ENCODE measurements at places on chromosomes 13 and 19.

GRCh38 chr13:20815464-20815863, 41.7 kb upstream of the EEF1AKMT1 start:
- no peak for DNase-seq

- peak; percentile 9 for DNase-seq
Measured at GRCh38 chr13:42355092-42355485, 83.1 kb downstream of the AKAP11 start.

DNA sequence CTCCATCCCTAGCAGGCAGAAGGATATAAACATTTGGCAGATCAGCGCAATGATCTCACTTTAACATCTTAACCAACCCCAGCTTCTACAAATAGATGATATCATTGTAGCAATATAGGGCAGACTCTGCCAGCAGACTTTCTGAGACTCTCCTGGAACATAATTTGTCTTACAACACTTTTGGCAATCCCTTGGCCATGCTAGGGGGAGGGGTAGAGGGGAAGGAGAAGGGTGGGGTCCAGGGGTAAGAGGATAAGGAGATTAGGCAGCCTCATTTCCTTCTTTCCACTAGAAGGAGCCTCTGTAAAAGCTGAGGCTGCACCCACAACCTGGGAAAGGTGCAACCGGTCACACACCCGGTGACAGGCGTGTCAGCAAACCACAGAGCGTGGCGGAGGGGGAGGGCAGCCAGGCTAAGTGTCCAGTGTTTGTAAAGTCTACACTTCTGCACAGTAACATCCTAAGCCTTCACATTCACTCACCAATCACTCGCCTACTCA, 8.7 kb upstream of the UBAC2 start:
- no peak for DNase-seq

DNA sequence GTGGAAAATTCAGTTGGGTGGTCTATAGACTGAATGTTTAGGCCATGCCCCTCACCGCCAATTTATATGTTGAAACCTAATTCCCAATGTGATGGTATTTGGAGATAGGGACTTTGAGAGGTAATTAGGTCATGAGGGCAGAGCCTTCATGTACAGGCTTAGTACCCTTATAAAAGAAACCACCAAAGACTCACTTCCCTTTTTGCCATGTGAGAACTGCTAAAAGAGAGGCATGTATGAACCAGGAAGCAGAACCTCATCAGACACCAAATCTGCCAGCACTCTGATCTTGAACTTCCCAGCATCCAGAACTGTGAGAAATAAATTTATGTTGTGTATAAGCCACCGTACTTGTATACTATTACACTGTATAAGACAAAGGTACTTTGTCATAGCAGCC, 40.6 kb downstream of the UQCRFS1 start:
- DNase-seq: no peak

DNA sequence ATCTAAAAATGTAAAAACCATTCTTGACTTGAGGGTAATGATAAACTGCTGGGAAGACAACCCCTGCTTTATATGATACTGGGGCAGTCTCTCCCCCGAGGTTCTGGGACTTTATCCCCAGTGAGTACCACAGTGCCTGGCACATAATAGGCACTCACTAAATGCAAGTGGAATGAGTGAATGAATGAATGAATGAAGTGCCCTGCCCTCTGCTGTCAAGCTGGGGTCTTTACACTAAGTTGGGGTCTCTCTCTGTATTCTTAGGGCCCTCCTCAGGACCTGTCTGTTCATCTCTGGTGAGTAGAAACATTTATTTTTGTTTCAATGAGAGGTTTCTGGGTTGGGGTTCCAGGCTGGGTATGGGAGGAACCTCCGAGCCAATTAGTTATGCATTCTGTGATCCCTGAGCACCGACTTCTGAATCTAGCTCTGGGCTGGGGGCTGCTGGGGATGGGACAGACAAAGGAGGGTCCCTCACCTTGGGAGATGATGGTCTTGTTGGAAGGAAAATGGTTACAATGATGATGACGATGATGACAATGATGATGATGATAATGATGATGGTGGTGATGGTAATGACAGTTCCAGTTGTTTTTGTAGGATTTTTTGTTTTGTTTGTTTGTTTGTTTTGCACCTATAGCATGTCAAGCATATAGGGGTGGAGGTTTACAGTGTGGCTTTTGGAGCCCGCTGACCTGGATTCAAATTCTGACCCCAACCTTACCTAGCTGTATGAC, 44.3 kb upstream of the ADGRE1 start:
- no peak for DNase-seq

DNA sequence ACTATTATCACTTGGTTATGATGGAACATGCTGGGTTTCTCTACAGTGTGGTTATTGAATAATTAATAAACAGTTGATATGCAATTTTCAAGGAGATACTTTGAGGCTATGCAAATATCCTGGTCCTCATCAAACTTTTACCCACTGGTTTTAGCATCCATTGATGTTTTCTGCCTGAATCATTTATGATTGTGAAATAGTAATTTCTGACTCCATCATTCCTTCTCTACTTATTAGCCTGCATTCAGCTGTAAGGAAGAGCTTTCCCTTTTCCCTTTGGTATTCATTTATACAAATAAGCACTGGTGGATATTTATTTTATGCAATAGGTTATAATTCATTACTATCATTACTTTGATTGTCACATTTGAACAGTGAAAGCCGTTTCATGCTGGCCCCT, 13.9 kb upstream of the DNAJC15 start:
- no peak for DNase-seq

GRCh38 chr19:17058236-17058635, 17.0 kb downstream of the HAUS8 start:
- no peak for DNase-seq

GRCh38 chr13:28022848-28023518, 34.5 kb upstream of the URAD start:
- no peak for DNase-seq

DNA sequence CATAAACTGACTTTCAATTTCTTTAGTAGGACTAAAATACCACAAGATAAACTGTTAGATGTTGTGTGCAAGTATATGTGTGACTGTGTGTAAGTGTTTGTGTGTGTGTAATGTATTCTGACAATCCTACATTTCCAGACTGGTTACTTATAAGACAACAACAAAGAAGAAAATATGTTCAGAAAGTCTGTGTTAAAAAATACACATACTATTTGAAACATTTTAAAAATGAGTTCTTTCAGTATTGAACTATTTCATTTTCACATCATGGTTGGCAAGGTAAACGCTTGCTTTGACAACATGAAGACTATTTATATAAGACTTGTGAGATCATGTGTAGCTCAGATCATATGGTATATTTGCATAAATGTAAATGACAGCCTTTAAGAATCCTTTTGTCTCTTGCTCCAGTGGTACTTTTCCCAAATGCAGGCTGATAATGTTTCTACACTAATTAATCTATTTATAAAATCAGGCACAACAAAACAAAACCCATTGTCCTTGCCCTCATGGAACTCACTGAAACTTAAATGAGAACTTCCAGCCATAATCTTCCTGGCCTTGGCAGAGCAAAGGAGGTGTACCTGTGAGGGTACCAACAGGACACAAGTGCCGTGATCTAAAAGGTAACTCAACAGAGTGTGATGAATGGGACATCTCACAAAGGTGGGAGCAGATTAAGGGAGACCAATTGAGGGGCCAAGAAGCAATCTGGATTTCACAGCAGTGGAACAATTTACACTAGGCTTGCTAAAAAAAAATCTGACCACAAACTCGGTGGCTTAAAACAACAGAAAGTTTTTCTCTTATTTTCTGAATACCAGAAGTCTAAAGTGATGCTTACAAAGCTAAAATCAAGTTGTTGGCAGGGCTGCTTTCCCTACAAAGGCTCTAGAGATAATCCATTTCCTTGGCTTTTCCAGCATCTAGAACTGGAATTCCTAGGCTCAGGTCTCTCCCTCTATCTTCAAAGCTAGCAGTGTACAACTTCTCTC, 349.0 kb downstream of the TBC1D4 start:
- DNase-seq: no peak

- DNase-seq: peak; percentile 76
Measured at GRCh38 chr19:33521480-33522370, at the start of gene PEPD. TSS of gene PEPD (minus strand) at chr19:33521791. CDS start at chr19:33521760, 31 bp downstream.

DNA sequence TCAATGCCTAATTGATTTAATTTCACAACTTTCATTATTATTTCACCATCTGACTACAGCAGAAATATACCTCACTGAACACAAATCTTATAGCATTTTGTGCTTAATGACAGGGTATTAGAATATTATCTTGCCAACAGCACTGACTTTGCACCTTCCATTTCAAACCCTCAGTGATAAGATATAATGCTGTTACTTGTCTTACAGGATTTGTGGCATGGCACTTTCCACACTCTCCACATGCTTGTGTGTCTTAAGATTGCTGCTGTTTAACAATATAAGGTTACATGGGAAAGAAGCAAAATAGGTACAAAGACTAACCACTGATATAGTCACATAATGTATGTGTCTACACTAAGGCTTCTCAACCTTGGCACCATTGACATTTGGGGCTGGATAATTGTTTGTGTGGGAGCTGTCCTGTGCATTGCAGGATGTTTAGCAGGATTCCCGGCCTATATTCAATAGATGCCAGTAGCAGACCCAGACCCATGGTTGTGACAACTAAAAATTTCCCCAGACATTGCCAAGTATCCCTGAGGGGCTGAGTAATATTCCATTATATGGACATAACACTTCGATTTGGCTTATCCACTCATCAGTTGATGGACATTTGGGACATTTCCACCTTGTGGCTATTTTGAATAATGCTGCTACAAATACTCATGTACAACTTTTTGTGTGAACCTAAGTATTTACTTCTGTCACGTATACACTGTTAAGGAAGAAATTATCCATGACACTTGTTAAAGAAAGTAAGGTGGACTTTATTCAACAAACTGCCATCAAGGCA, 5.7 kb upstream of the DIAPH3 start:
- DNase-seq: no peak

- DNase-seq: no peak
Measured at GRCh38 chr13:34343413-34343940, 525.5 kb downstream of the RFC3 start.

DNA sequence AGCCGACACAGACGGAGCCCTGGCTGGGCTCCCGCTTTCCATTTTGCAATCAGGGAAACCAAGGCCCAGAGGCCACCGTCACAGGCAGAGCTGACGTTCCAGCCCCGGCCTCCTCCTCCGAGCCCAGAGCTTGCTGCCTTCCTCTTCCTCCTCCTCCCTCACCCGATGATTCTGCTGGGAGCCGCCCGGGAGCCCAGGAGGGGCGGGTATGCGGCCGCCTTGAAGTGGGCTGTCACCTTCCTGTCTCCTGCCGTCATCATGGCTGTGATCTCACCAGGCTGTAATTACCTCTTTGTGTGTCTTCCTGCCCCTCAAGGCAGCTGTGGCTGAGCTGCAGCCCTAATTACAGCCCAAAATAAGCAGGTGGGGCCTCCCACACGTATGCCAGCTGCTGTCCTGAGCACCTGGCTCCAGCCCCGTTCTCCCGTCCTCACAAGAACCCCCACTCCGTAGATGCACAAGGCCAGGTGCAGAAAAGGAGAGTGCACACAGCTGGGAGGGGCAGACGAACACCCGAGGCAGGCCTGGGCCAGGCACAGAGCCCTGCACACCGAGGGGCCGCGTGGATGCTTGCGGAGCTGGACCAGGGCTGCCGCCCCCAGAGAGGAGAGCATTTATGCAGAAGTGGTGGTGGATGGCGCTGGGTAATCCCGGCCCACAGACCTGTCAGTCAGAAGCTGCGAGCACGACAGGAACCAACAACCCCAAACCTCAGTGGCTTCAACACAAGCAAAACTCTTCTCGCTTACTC, 4.0 kb downstream of the TPGS1 start:
- DNase-seq: peak; percentile 89

DNA sequence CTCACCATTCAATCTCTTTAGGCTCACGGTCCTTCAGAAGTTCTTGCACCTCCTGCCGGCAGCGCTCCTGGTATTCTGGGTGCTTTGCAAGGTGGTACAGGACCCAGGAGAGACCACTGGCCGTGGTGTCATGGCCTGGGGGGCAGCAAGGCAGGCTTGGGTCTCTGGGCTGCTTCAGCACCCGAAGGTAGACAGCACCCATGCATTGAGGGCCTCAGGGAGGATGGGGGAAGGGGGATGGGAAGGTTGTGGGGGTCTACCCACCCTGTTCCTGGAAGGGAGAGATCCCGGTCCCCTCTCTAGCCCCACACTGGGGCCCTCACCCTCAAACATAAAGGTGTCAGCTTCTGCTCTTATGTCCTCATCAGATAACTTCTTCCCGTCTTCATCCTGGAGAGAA, 12.0 kb downstream of the CYP4F2 start:
- no peak for DNase-seq

- DNase-seq: no peak
Measured at GRCh38 chr13:59877933-59878332, 285.8 kb downstream of the DIAPH3 start.

- DNase-seq: no peak
Measured at GRCh38 chr13:37429976-37430375, 168.6 kb downstream of the POSTN start.

GRCh38 chr19:48741129-48741999, 954 bp upstream of the RASIP1 start:
- no peak for DNase-seq

DNA sequence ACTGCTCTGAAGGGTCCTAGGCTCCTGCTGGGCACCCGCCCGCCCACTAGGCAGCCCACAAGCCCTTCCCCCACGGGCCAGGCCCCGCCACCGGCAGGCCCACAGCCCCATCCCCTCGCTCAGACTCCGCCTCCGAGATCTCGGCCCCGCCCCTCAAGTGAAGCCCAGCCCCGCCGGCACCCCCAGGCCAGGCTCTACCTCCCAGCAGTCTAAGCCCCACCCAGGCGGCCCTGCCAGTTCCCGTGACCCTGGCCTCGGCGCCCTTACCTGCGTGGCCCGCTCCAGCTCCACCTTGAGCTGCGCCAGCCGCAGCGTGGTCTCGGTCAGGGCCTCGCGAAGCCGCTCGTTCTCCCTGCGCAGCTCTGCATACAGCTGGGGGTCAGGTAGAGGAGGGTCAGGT, 16.3 kb downstream of the EPS8L1 start:
- DNase-seq: no peak

- DNase-seq: no peak
Measured at GRCh38 chr13:47853236-47853635, 147.8 kb downstream of the SUCLA2 start.

GRCh38 chr13:65154661-65155447, 2075.3 kb downstream of the PCDH9 start:
- no peak for DNase-seq

GRCh38 chr13:51785712-51786424, 18.1 kb downstream of the DHRS12 start:
- DNase-seq: peak; percentile 39

DNA sequence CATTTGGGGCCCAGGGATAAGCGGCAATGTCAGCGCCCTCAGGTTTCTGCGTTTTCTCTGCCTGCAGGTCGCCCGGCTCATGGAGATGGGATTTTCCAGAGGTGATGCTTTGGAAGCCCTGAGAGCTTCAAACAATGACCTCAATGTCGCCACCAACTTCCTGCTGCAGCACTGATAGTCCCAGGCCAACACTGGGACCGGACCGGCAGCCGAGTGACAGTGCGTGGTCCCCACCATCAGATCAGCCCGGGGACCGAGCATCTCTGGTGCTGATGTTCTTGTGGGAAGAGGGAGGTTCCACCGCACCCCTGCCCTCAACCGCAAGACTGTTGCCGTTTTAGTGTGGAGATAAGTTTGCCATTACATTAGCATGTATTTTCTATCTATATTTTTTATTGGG, 78.0 kb upstream of the GPR183 start:
- DNase-seq: no peak

- peak; percentile 11 for DNase-seq
Measured at GRCh38 chr19:408902-409515, at the start of gene C2CD4C. TSS of gene C2CD4C (minus strand) at chr19:409147. CDS start at chr19:408361, 786 bp downstream.

Measured in immature natural killer cell (primary cell).